ENCODE measurements at places on chromosomes 13 and 19.

DNA sequence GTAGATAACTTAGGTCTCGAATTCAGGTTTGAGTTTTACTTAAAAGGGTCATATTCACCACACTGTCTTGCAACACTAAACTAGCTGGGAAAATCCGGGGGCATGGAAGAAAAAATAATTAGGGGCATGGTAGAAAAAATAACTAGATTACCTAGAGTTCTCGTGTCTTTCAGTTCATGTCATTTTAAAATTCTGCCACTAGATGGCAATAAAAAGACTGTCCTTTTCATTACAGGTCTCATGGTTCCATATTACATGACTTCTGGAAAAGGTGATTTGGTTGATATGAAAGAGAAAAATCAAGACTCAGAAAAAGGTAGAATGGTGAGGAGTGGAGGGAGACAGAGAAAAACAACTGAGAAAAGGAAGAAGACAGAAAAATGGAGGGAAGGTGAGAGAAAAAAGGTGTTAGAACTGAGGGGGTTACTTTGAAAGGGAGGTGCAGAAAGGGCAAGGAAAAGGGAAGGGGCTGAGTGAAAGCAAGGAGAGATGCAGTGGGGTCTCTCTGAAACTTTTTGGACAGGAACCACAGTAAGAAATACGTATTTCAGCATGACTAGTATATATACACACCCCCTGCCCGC lies 299.0 kb downstream of the KLF12 start:
- peak; percentile 37 for DNase-seq

DNA sequence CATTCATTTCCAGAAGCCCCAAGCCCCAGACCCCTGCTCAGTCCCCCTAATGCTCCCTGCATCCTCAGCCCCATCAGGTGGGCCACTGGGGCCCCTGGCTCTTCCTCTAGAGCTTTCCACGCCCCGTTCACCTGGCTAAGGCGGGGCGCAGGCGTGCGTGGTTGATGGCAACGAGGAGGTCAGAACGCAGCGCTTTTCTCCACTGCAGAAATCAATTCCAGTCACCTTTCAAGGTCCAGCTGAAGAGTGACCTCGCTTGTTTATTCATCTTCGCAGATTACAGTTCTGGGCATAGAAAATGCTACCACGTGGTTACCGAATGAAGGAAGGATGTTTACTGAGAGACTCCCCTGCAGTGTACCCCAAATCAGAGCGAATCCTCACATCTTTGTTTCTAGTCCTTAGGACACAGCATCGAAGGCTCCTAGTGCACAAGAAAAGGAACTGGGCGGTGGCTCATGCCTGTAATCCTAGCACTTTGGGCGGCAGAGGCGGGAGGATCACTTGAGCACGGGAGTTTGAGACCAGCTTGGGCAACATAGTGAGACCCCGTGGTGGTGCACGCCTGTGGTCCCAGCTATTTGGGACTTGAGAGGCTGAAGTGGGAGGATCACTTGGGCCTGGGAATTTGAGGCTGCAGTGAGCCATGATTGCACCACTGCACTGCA lies 828 bp upstream of the PBX4 start:
- no peak for DNase-seq

- DNase-seq: no peak
These were observed 19.9 kb downstream of the NOSIP start for GRCh38 chr19:49560358-49560900.

DNA sequence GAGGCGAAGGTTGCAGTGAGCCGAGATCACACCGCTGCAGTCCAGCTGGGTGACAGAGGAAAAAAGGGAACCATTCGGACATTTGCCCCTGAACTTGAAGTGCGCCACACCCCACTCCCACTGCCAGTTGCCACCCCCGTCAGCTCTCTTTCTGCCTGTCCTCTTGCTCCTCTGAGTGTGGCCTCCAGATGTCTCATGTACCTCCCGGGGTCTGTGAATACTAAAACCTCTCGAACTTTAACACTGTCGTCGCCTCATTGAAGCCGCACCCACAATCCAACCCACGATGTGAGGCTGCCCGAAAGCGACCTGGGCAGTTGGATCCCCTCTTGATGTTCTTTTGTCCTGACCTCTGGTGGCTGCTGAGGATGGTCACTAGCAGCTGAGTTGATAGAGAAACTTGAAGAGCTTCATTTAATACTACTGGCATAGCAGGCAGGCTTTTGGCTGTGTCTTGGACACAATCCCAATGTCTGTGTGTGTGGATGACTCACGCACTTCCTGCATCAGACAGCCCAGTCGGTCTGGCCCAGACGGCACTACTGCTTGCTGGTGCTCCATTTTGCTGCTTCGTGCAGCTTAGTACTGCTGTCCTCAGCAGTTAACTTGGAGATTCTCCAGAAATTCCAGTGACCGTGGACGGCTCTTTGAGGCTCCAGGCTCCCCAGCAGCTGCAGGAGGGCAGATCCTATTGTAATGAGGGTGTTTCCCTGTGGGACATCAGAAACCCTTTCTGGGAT lies 4.2 kb downstream of the FPR3 start:
- DNase-seq: peak; percentile 85

DNA sequence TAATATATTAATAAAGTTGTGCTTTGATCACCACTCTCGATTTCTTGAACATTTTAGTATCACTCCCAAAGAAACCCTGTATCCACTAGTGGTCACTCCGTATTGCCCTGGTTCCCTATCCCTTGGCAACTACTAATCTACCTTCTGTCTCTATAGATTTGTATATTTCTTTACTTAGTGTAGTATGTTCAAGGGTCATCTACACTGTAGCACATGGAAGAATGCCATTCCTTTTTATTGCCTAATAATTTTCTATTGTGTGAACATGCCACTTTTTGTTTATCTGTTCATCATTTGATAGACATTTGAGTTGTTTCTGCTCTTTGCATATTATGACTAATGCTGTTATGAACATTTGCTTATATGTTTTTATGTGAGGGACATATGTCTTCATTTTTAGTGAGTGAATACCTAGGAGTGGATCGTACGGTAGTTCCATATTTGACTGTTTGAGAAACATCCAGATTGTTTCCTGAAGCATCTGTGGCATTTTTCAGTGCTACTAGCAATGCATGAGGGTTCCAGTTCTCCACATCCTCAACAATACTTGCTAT lies 254.0 kb downstream of the GPC6 start:
- no peak for DNase-seq

DNA sequence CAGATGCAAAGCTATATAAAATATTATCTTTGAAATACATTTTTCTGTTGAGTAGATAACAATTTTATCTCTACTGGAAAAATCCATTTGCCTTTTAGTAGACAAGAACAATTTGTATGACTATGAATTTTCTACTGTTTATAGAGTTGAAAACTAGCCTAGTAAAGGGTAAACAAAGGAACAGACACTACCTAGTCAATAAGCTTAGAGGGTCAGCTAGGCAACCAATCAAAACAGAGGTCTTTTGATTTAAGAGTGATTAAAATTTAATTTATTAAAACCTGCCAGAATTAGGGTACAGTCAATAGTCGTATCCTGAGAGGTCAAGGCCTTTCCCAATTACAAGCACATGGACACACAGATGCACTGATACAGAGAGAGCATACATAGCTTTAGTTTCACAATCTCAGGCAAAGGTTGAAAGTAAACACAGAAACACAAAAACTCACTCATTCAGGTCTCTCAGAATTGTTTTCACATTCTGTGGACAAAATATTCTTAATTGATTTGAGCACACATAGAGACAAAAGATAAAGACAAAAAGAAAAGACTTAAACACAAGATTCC lies 24.5 kb upstream of the GPC6 start:
- no peak for DNase-seq

- DNase-seq: no peak
These were observed 633.9 kb upstream of the MIR17HG start for GRCh38 chr13:90713441-90714133.

DNA sequence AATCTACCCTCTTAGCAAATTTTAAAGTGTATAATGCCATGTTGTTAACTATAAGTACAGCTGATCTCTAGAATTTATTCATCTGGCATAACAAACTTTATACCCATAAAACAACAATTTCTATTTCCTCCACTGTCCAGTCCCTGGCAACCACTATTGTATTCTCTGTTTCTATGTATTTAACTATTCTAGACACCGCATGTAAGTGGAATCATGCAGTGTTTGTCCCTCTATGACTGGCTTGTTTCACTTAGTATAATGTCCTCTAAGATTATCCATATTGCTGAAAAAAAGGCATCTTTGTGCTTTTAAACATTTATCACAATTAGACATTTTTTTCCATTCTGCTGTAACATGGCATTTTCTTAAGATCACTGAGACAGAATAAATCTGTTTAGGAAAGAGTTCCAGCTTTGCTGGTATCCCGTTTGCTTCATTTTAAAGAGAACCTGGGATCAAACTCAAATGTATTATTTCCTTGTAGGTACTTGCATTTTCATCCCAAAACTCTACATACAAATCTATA lies 1191.0 kb downstream of the SLITRK5 start:
- no peak for DNase-seq

- DNase-seq: no peak
These were observed 21.7 kb upstream of the RNF17 start for GRCh38 chr13:24742294-24742693.

GRCh38 chr19:41529484-41530183 lies 46.3 kb upstream of the CEACAM21 start:
- no peak for DNase-seq

- DNase-seq: no peak
These were observed 396.9 kb downstream of the IRS2 start for GRCh38 chr13:109389456-109389855.

DNA sequence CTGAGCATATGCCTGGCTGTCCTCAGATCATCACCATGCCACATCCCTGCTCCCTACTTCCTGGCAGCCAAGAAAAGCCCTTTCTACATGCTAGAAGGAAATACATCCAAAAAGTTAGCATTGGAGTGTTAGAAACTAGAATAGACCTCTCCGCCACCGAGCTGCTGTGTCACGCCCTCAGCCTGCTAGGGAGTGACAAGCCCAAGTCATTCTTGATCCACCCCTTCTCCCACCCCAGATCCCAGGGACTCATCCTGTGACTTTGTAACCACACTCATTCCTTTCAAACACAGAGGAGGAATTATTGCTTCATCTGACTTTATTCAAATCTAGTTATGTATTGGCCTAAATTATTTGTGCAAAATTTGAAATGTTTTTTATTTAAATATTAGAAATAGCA lies 45.3 kb downstream of the POLR1D start:
- DNase-seq: no peak

DNA sequence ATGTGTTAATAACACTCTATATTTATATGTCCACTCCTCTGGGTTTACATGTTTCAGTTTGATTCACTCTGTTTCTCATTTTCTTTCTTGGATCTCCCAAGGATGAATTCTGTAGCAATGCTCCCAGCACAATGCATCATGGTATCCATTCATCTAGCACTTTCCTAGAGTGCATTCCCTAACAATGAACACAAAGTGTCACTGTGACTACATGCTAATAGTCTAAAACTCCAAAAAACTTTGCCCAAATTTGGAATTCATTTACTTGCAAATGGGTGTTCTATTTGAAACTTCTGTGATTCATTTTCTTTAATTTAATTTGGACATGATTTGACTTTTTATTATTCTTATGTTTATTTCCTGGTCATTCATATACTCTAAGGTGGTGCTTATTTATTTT lies 286.3 kb downstream of the POU4F1 start:
- peak; percentile 17 for DNase-seq

- no peak for DNase-seq
These were observed 5.5 kb downstream of the MYDGF start for GRCh38 chr19:4664642-4665041.

GRCh38 chr13:99481366-99481765 lies 19.9 kb upstream of the TM9SF2 start:
- no peak for DNase-seq

- DNase-seq: peak; percentile 69
These were observed 9.1 kb downstream of the UBE2L5 start for GRCh38 chr13:30431269-30431940.

- DNase-seq: no peak
These were observed 151.0 kb downstream of the DPF1 start for GRCh38 chr19:38072776-38073750.

DNA sequence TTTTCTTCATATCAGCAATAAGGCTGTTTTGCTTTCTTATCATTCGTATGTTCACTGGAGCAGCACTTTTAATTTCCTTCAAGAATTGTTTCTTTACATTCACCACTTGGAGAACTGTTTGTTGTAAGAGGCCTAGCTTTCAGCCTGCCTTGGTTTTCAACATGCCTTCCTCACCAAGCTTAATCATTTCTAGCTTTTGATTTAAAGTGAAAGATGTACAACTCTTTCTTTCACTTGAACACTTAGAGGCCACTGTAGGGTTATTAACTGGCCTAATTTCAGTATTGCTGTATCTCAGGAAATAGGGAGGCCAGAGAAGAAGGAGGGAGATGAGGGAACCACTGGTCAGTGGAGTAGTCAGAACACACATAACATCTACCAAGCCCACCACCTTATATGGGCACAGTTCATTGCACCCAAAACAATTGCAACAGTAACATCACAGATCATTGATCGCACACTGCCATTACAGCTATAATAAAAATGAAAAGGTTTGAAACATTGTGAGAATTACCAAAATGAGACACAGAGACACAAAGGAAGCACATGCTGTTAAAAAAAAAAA lies 181.4 kb upstream of the TUBA3C start:
- DNase-seq: no peak

GRCh38 chr13:91133941-91134802 lies 213.3 kb upstream of the MIR17HG start:
- DNase-seq: peak; percentile 48

DNA sequence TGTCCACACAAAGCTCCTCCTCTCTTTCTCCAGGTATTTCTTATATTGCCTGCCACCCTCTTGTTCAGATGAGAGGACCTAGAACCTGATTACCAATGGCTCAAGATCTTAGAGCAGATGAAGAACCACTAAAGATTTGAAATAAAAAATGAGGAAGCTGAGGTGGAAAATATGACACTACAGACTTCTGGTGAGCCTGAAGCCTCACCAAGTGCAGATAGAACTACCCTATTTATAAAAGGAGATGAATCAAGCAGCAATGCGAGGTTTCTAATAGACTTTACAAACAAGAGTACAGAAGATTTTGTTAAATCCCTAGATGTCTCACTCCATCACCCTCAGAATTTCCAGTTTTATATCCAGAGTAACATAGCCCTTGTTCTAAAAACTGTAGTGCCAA lies 345.8 kb downstream of the TBC1D4 start:
- no peak for DNase-seq

DNA sequence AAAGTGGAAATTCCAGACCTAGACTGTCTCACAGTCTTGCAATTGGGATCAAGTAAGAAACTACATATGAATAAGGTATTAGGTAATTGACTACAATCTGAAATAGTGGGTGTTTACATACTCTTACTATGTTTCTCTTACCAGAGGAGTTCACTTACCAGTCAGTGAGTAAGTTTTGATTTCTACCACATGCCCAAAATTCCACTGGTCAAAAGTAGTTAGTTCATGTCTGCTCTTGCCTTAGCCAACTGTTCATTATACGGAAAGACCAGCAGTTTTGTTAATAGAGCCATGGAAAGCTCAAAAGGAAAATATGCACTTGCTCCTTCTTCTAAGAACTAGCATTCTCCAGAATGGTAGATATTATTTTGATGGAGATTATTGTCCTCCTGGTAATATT lies 490.8 kb downstream of the RFC3 start:
- peak; percentile 8 for DNase-seq

DNA sequence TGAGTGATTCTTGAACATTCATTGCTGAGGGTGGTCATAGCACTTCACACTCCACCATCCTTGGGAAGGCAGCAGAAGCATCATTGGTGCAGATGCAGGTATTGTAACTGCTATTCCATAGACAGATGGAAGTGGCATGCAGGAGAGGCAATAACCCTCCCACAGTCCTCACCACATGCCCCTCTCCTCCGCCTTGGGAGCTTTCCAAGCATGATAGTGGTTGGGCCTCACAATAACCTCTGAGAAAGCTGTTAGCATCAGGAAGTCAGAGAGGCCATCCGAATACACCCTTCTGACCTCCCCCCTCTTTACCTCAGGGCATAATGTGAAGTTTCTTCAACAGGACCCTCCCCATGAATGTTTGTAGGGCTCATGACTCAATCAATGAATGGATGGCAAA lies 177.9 kb downstream of the KATNAL1 start:
- DNase-seq: no peak
